Activated naive CD4-positive, alpha-beta T cell (primary cell): ENCODE measurements at places on chromosomes 5 and 9.
A peak's percentile ranks its signal among the peaks of the same experiment; 100 is the strongest.

- no peak for DNase-seq
Observed at GRCh38 chr5:154593071-154593470, 115.0 kb upstream of the HAND1 start.

DNA sequence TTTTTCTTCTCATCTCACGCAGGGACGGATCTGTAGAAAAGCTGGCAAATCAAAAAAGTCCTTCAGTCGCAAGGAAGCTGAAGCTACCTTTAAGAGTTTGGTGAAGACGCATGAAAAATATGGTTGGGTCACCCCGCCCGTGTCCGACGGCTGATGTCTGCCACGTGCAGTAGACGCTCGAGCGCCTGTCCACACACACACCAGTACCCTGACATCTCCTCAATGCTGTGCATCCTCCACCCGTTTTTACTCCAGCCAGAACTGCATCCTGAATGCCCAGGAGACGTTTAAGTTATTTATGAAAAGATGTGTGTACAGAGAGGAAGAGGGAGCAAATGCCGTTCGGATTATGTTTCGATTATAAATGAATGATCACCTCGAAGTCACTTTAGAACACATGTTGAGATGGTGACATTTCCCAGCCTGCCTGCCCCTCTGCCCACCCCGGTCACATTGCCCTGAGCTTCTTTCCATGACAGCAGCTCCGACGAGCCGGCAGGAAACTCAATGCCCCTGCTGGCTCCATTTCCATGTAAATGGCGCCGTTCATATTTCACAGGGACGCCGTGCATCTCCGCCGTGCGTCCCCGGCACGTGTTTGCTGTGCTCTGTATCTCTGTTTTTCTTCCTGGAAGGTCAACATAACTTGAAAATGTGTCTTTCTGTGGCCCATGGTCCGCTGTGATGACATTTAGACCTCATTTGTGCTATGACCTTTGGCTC is 42.7 kb downstream of the UBE2QL1 start:
- no peak for DNase-seq

DNA sequence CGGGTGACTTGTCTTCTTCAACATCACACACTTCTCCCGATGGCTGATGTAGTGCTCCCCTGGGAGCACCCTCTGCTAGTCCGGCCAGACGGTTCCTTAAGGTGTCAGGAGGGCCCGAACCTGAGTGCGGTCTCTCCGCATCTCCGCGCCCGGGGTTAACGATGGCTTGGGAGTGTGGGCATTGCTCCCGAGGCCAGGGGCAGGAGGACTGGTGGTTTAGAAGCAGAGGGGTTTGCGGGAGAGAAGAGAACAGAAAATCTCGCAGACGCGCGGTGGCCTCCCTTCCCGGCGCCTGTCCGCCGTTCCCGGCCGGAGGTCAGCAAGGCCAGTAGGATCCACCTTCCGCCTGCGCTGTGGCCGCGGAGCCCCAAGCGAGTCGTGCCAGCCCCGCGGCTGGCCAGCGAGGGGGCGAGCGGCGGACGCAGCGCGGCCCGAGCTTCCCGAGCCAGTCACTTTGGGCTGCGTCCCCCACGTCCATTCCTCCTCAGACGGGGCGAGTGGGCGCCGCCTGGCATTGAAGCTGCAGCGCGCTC is 700 bp downstream of the CDO1 start:
- DNase-seq: no peak

- DNase-seq: no peak
Observed at GRCh38 chr5:150544611-150545219, 36.8 kb downstream of the NDST1 start.

DNA sequence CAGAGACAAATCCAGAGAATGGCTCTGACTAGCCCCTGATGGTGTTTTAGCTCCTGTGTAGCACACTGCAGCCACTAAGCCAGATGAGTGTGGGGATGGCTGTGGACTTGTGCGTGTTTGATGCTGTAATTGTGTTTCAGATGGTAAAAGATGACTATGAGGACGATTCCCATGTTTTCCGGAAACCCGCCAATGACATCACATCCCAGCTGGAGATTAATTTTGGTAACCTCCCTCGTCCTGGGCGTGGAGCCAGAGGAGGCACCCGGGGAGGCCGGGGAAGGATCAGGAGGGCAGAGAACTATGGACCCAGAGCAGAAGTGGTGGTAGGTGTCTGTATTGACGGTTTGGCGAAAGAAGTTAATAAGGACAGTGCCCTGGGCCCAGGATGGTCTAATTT is 38.0 kb downstream of the HABP4 start:
- no peak for DNase-seq

DNA sequence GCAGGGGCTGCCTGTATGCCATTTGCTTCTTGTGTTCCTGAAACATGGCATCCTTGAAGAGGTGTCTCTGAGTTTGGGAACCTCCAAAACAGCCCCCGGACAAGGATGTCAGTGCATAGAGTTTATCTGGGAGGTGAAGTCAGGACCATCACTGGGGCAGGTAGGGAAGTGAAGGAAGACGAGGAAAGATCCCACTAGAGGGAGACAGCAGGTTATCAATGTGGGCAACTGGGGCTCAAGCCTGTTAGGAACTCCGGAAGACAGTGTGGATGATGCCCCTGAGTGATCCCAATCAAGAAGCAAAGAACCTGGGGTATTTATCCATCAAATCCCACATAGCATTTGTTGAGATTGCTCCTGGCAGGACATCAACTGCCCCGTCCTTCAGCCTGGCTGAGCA is 233.1 kb downstream of the AGTPBP1 start:
- no peak for DNase-seq

DNA sequence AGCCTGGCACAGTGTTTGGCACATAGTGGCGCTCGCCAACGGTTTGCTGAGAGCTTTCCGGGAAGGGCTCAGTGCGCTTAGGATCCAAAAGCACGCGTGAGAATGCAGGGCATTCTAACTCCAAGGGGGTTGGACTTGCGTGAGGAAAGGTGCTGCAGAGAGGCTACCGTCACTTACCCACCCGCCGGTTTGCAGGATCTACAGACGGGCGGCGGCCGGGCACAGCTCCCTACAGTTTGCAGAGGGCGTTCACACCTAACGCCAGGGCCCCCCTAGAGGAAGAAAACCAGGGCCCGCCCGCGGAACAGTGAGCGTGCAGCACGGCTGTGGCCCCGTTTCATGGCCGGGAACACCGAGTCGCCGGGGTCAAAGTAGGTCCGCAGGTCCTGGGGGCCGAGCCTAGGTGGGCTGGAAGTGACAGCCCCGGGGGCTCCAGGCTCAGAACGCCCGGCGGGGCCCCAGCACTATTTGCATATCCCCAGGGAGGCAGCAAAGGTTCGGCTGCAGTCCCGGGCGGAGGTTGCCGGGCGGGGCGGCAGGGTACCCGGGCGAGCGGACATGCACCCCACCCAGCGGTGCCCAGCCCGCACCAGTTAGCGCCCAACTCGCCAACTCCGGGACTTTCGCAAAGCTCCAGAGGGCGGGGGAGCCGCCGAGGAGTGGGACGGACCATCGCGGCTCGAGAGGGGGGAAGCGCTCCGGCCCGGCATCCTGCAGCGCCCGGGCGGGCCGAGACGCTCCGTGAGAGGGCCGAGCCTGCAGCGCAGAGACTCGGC is 526 bp upstream of the GALNT10 start:
- peak; percentile 38 for DNase-seq

DNA sequence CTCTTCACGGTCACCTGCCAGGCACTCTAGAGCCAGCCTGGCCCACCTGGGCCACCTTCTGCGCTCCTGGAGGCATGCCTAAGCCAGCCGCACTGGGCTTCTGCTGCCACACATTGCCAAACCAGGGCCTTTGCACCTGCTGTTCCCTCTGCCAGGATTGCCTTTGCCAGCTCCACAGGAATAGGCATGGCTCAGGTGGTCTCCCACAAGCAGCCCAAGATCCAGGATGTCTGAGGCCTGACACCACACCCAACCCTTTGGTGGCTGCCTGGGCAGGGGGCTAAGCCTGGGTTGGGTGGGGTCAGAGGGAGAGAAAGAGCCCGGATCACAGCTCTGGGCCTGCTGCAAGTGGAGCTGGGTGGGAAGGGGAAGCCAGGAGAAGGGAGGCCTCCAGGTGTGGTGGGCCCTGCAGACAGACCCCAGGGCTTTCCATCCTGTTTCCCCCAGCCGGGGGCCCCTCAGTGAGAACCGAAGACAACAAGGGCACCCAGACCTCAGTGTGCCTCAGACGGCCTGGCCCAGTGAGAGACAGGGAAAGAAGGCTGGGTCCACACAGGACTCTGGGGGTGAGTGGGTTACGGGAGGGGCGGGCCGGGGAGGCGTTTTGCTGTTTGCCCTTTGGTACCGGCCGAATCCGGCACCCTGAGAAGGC is 672 bp upstream of the SUSD3 start:
- DNase-seq: no peak

DNA sequence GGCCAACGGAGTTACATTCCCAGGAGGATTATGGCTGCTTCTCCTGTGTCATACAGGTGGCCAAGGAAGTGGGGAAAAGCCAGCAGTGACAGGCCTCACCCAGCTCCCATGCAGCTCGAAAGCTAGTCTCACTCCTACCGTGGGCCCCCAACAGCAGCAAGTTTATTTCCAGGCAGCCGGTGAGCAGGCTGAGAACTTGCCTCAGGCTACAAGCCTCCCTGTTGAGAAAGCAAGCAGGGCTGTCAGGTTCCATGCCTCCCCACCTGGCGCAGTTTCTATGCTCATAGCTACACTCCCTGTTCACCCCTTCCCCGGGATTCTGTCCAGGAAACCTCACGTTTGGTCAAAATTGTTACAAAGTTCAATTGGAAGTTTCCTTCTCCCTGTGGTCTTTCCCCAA is 27.5 kb upstream of the DNAH5 start:
- no peak for DNase-seq

- no peak for DNase-seq
Observed at GRCh38 chr9:81625969-81626368, 63.4 kb downstream of the TLE1 start.

DNA sequence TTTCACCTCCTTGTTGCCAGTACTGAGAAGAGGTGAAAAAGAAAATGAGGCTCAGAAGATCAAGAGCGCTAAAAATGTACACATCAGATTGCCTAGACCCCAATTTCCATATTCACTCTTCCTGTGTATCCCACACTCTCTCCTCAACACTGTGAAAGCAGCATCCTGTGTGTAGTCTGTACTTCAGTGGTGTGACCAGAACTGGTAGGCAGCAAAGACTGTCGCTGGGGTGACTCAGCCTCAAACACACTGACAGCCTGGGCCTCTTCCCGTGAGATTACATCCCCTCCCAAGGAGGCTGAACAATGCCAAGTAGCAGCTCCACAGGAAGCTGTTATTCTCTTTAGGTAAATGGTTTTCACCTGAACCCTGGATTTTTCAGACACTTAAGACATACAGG is 135.5 kb downstream of the CCDC192 start:
- DNase-seq: no peak

DNA sequence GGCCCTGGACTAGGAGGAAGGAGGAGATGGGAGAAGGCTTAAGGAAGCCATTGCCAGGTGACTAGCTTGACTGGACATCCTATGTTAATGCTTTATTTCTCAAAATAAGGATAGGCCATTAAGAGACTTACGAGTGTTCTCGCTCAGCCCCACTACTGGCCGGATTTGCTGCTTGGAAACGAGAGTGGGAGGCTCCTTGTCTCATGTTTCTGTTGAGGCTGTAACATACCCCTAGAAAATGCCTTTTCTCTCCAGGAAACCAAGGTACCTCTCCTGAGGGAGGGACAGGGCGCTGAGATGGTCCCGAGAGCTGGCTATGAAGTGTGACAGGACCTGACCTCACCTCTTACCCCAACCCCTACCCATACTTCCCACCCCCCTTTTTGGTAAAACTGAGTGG is 60.0 kb downstream of the RALGPS1 start:
- DNase-seq: no peak

GRCh38 chr5:169812786-169813185 is 167.5 kb downstream of the INSYN2B start:
- no peak for DNase-seq

DNA sequence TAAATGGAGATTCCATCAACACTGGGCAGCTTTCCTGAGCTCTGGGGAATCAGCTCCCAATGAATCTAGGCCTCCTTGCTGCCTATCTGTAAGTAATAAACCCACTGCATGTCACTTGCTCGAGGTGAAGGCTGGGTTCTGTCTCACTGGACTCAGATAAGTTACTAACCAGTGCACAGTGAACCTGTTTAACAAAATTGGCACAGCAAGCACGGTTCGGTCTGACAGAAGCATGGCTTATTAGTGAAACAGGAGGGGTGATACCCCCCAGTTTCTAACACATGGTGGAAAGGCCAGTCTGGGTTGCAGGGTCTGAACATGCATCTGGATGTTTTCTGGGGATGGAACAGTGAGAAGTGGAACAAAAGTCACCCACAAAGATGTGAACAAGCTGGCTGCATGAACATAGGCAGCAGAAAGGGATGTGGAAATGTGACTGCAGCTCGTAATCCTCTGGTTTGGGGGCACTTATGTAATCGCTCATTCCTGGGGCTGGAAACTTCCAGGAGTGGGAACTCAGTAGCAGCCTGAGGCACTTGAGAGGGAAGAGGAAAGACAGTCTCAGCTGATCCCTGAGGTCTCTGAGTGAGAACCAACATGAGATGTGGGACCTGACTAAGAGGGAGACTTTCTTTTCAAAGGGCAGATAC is 37.7 kb downstream of the UGT3A2 start:
- DNase-seq: no peak

GRCh38 chr9:132087438-132088030 is 7.9 kb upstream of the MED27 start:
- DNase-seq: no peak

GRCh38 chr9:14007190-14007769 is 306.7 kb downstream of the NFIB start:
- no peak for DNase-seq

DNA sequence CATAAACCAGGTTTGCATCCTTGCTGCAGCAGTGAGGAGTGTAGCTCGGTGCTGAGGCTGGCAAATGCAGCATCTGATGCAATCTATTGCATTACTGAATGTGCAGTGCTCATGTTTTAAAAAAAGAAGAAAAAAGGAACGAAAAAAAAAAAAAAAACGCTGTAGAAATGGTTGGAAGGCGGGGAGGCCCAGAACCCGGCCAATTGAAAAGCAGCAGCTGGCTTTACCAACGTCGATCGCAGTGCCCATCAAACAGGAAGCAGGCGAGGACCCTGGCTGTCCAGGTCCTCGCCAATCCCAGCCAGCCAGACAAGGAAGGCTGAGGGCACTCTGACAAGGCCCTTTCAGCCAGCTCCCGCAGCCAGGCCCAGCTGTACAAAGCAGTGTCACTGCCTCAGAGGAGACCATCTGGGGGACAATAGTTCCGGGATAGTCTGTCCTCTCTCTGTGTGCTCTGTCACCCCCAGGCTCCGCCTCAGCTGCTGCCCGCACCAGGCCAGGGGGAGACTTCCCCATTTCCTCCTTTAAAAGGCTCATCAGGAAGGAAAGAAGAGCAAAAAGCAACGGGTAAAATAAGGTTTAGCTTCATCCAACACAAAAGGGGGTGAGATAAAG is 21.8 kb upstream of the CPEB4 start:
- DNase-seq: no peak

- no peak for DNase-seq
Observed at GRCh38 chr9:128244837-128245231, 31.0 kb downstream of the GOLGA2 start.

- DNase-seq: no peak
Observed at GRCh38 chr5:93246090-93246855, 334.7 kb downstream of the NR2F1-AS1 start.

DNA sequence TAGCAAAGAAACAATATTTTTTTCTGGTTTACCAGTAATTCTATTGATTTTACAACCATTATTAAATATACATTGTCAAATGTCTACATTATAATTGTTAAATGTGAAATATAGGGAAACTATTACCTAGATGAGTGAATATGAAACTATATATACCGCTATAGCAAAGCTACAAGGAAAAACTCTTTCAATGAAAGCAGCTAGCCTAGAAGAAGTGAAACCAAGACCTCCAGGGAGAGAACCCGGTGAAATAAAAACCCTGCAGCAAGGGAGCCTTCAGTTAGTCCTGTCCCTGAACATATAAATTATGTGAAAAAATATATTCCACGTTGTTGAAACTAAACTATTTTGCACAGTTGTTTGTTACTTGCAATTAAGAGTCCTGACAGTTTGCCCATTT is 913.1 kb downstream of the EFNA5 start:
- DNase-seq: no peak
